DND-41 (cell line): ENCODE measurements at places on chromosomes 16 and 17.

DNA sequence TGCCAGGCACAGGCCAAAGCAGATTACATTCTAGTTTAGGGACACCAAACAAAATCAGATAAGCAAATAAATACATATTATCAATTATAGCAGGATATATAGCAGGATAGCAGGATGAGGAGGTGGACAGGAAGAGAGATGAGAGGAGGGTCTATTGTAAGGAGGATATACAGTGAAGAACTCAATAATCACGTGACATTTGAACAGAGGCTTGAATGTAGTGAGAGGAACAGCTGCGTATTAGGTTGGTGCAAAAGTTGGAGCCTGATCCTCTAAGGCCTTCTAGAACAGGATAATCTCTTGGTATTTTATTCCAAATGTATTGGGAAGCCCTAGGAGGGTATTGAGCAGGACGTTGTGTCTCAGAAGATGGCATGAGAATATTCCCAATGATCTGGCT, 136.7 kb downstream of the CYLD start:
- DNase-seq, result no peak

DNA sequence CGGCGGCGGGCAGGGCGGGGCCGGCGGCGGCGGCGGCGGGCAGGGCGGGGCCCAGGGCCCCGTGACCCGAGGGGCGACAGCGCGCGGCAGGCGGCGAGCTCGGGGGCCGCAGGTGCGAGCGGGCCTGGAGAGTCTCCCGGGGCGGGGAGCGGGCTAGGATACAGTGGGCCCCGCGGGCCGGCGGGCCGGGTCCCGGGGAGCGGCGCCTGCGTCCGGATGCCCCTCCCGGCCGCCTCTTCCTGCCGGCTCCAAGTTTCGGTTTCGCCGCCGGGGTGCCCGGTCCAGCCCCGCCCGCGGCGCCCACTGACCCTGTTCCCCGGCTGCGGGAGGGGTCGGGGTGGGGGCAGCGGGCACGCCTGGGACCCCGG, at the start of gene RNF213:
Gene RNF213 (plus strand): TSS at position 62 of the 368 bp plus-strand sequence. CDS start 2,830 bp downstream, outside the sequence.
- DNase-seq, result peak; percentile 75

- DNase-seq, result no peak
Observed at GRCh38 chr16:51210087-51210486, 59.0 kb upstream of the SALL1 start.

DNA sequence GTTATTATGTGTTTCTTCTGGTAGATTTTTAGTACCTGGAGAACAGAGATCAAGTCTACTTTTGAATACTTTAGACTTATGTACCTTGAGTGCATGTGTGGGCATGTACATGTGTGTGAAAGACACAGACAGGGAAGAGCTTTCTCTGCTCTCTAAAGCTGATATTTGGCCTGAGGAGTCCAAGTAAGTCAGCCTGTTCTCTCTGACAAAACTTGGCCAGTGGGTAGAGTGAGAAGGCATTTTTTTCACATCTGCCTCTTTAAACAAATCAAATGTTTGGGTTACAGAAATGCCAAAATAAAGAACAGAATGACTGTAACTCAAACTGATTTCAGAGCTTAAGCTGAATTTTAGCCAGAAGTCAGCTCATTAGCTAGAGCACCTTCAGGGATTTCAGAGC, 309.7 kb upstream of the DYNLRB2 start:
- DNase-seq, result no peak

DNA sequence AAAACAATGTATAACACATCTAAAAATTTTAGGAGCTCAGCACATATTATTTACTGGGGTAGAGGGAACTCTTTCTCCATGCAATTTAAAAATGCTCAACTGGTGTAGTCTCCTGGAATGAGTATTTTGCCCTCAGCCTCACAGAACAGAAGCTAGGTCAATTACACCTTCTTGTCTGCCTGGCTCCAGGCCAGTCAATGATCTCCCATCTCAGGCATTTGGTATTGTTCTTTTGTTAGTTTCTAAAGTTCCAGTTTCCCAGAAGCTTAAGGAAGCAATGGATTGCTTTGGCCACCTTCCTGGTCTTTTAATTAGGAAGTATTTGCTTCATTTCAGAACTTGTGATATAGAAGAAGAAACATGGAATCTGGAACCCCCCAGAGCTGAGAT, 360.3 kb upstream of the ASIC2 start:
- no peak for DNase-seq

- no peak for DNase-seq
Observed at GRCh38 chr16:78390092-78390491, 290.6 kb downstream of the WWOX start.

- DNase-seq, result no peak
Observed at GRCh38 chr17:65088621-65089360, 32.3 kb upstream of the GNA13 start.

- no peak for DNase-seq
Observed at GRCh38 chr17:30395398-30396022, 16.8 kb downstream of the CPD start.

- DNase-seq, result no peak
Observed at GRCh38 chr17:15388356-15389041, 47.1 kb upstream of the TEKT3 start.
